Posterior vena cava (tissue), 2 donors: ENCODE measurements at places on chromosomes 2 and 18. TPM values are rescaled to one million over a fixed set of nuclear protein-coding genes. Genes with fewer than 3 reads are reported as not detected.

ASTL gene
- not detected for total RNA-seq

FER1L5 gene
- total RNA-seq: not detected

DNA sequence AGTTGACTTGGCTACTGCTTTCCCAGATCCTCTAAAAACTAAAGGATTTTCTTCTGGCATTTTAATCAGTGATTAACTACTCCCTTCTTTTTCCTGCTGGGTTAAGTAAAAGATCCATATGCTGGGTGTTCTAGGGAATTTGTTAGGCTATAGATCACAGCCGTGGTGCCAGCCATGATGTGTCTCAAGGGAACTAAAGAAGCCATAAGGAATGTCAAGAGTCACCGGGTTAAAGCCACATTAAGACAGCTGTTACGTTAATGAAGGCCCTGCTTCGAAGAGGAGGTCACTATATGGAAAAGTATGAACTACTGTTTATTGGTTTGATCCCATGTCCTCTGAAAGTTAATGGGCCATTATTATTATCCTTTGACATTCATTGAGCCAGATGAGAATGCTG is 70.7 kb downstream of the PAX3 start:
- no peak for DNase-seq

DNA sequence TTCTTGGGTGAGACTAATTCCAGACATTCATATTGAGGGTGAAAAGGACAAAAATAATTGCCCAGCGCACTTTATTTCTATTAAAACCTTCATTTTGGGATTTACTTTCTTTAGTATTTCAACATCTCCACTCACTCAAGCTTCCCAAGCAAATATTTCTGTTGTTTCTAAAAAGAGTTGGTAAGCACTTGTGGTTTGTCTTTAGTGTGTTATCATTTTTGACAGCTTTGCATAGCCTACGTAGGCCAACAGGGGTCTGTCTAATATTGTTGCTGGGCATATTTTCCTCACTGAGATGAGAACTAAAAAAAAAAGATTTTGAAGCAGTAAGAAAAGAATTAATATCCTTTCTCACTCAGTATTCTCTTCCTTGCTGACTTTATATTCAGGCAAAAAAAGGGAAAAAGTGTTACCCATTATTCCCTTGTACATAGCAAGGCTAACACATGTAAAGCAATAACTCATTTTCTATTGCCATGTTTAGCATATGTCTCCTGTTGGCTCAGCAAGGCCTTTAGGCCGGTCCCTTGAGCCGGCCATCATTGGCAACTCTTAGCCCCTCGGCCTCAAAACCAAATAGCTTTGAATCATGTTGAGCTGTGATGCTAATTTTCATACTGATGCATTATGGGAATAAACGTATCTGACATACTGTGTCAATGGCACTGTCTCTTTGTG is 494.2 kb downstream of the ARHGAP15 start:
- no peak for DNase-seq

GRCh38 chr2:50722776-50723175 is 309.2 kb downstream of the NRXN1 start:
- DNase-seq: no peak

DNA sequence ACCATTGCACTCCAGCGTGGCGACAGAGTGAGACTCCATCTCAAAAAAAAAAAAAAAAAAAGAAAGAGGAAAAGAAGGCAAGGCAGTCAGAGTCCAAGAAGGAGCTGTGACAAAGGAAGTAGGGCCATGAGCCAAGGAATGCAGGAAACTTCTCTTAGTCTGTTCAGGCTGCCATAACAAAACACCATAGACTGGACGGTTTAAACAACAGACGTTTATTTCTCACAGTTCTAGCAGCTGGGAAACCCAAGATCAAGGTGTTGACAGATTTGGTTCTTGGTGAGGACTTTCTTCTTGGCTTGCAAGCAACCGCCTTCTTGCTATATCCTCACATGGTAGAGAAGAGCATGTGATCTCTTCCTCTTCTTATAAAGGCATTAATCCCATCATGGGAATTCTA is 13.1 kb upstream of the SUMO1 start:
- DNase-seq: no peak

DNA sequence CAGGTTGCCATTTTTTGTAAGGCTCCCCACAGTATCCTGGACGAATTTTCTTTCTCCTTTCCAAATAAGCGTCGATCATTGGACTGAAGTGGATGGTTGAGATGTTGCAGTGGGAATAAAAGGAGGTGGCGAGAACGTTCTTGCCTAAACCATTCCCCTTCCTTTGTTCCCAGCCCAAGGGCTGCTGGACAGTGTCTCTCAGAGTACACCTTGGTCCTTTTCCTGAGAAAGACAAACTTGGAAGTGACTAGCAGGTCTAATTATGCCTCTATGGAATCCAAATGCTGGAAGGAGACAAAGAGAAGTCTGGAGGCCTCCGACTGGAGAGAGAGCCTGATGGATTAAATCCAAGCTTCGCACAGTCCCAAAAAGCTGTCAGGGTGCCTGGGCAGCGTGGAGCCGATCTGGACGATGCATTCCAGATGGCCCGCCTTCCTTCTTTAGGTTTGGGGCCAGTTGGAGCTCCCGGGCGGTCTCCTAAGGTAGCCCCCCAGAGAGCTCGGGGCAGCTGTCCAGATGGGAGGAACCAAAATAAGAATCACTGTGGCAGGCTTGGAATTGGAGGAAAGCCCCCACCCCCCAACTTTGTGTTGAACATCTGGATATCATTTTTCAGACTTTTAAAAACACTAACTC is 186.8 kb downstream of the TMEM247 start:
- no peak for DNase-seq

CAPN14 gene
- 0.14 TPM for total RNA-seq

GRCh38 chr2:25698752-25699151 is 25.4 kb upstream of the DTNB start:
- DNase-seq: no peak

DNA sequence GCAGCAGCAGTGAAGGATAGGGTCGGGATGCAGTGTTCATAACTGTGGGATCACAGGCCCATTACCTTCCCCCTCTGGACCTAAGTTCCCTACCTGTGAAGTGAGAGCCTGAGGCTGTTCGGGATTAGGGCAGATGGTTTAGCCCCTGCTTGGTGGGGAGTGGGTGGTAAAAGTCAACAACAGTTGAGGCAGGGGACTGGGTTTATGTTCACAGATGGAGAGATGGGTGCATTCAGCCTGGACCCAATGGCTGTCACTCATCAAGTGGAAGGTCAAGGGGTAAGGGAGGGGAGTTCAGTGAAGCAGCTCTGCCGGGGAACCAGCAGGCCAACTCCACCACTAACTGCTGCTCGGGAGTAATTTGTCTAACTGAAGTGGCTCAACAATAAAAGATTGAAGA is 180.4 kb downstream of the FAM210A start:
- no peak for DNase-seq

DNA sequence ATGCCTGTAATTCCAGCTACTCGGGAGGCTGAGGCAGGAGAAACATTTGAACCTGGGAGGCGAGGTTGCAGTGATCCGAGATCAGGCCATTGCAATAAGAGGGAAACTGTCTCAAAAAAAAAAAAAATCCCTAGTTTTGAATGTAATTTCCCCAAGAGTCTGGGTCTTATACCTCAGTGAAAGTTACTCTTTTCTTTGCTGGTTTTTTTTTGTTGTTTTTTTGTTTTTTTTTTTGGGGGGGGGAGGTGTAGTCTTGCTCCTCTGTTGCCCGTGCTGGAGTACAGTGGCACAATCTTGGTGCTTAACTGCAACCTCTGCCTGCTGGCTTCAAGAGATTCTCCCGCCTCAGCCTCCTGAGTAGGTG is 22.8 kb downstream of the EML4 start:
- no peak for DNase-seq

PGAP1 gene
- total RNA-seq: 14.4 TPM

FAM110C gene
- 2.5 TPM for total RNA-seq

GRCh38 chr2:854460-854859 is 96.2 kb upstream of the SNTG2 start:
- no peak for DNase-seq

UGT1A3 gene
- total RNA-seq: not detected

ACSL3 gene
- total RNA-seq: 54.6 TPM

IL36B gene
- not detected for total RNA-seq
